C1 segment of cervical spinal cord (tissue), 14 donors: ENCODE measurements at places on chromosomes 5 and 9.

GRCh38 chr5:33711094-33711679 is 180.6 kb downstream of the ADAMTS12 start:
- no peak for DNase-seq

DNA sequence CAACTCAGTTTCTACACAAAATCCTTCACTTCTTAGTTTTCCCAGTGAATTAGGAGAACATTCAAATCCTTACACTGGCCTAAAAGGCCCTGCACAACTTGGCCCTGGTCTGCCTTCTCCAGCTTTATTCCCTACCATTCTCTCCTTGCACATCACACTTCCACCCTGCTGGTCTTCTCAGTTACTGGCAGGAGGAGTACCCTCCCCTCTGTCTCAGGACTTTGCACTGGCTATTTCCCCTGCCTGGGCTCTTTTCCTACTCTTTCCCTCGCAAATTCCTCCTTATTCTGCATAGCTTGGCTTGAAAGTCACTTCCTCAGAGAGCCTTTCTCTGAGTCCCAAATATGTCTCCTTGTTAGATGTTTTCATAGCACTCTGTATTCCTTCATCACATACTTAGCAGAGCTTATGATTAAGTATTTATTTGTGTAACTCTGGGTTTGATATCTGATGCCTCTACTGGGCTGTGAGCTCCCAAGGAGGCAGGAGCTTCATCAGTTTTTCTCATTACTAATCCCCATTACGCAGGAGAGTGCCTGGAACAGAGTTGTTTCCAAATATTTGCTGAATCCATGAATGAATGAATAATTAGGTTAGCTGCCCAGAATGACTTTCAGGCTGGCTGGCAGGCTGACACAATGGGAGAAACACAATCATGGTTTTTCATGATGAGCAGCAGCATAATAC is 159.8 kb upstream of the KLF9 start:
- no peak for DNase-seq

GRCh38 chr9:99511723-99512122 is 289.6 kb downstream of the SEC61B start:
- DNase-seq, result no peak

DNA sequence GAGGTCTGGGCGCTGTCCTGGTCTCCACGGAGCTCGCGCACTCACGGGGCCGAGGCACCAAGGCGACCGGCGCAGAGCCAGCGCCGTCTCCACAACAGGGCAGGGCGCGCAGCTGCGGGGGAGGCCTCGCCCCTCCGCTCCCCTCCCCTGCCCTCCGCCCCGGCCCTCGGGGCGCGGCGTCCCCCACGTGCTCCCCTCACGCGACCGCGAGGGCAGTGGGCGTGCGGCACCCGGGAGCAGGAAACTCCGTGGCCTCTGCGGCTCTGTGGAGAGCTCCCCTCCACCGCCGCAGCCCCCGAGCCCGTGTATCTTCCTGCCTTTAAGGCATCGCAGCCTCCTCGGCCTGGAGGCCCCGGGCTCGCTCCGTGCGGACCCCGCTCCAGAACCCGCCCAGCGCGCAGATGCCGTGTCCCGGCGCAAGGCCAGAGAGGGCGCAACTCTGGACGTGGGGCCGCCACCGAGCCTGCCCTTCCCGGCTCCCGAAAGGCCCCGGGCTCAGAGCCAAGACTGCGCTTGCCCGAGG is 708 bp upstream of the TUBB4B start:
- DNase-seq, result peak; percentile 83

DNA sequence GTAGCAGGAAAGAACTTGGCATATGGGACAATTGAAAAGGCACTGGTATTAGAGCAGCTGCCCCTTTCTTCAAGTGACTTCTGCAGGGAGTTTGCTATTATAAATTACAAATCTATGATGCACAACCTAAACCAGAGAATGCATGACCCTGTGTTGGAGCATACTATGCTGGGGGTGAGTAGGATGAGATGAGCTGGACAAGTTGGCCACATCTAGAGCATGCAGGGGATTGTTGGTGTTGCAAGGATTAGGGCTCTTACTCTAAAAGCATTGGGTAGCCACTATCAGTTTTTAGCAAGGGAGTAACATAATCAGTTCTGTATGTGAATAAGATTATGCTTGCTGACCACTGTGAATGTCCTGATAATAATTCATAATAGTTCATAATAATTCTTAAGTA is 186.7 kb downstream of the KIAA0825 start:
- DNase-seq, result no peak

DNA sequence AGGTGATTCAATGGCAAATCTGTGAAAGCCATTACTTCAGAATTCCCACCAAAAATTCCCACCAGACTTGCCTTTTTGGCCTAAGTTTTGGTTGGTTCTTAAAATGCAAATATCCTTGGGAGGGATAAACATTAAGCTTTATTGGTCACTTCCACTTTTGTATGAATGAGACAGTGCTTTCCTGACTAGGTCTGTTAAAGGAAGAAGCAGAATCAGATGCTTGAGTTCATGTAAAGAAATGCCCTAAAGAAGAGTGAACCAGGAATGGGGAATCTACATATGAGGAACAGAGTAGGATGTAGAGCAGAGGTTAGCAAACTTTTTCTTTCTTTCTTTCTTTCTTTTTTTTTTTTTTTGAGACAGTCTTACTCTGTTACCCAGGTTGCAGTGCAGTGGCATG is 129.3 kb downstream of the GCNT1 start:
- no peak for DNase-seq

DNA sequence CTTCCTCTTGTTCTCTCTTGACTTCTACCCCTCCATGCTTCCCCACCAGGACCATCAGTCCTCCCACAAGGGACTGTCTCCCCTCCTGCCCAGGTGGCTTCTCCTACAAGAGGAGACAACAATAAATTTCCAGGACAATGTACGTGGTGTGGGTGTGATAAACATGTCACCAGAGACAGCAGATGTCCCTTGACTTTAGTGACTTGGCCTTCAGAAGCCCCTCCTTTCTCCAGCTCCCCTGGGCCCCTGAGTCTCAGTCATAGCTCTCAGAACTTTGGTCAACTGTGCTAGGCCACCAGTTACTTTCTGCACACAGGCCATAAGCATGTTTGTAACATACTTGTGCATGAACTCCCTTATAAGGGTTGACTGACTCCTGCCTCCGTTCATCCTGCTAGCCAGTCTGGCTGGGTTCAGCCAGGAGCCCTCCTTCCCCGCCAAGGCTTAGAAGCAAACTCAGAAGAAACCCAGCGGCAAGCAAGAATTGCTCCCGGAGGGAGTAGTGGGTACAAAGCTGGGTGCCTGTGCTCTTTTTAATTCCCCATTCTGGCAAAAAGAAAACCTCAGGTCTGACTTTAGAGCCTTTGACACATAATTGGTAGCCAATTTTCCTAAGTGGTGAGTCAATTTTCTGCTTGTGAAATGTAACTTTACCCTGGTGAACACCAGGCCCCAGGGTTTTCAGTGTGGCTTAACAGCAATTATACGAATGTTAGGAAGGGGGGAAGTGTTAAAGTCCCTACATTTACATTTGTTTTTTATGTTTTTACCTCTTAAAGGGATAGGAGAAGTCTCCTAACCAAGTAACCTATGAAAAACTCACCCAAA is 49.2 kb downstream of the EBF1 start:
- DNase-seq, result no peak

GRCh38 chr9:26324786-26325443 is 567.7 kb downstream of the CAAP1 start:
- DNase-seq, result no peak
